Smooth muscle cell of bladder (primary cell): ENCODE measurements at places on chromosomes 13 and 19. TPM values are rescaled to one million over a fixed set of nuclear protein-coding genes. Genes with fewer than 3 reads are reported as not detected.

FAM216B gene
- total RNA-seq, result 0.09 and 0.14 TPM in 2 replicates

GPC5 gene
- total RNA-seq, result 0.14 and 1.0 TPM in 2 replicates

PRTN3 gene
- not detected in 2 replicates for total RNA-seq

KCTD4 gene
- 0.09 and 0.14 TPM in 2 replicates for total RNA-seq

LHB gene
- not detected in 2 replicates for total RNA-seq

PEAK3 gene
- not detected in 2 replicates for total RNA-seq

CYP2F1 gene
- total RNA-seq, result not detected in 2 replicates

TMEM38A gene
- 1.4 and 1.9 TPM in 2 replicates for total RNA-seq

UHRF1 gene
- total RNA-seq, result 5.8 and 6.2 TPM in 2 replicates

DZIP1 gene
- total RNA-seq, result 22.5 and 34.1 TPM in 2 replicates
